A549 treated with Hydrocortisone at 1 μM for 4 hours (cell line): ENCODE measurements at places on chromosomes 7 and 10. TPM values are rescaled to one million over a fixed set of nuclear protein-coding genes. Genes with fewer than 3 reads are reported as not detected.

GPR26 gene
- total RNA-seq: not detected in 5 replicates

TRIL gene
- not detected in 5 replicates for total RNA-seq

ASIC3 gene
- total RNA-seq: 6.0 to 10.8 TPM (median 9.5 TPM) in 5 replicates

ZNF488 gene
- 10.9 to 15.0 TPM (median 13.2 TPM) in 5 replicates for total RNA-seq

MACC1 gene
- total RNA-seq: not detected in 5 replicates

FAM13C gene
- total RNA-seq: 0.14 to 0.22 TPM in 2 of 5 replicates, not detected in the others

MCM10 gene
- total RNA-seq: 19.7 to 26.7 TPM (median 21.8 TPM) in 5 replicates

NEUROD6 gene
- not detected in 5 replicates for total RNA-seq

MIOS gene
- 16.5 to 22.4 TPM (median 19.1 TPM) in 5 replicates for total RNA-seq

TRIM73 gene
- total RNA-seq: 1.2 to 2.1 TPM (median 1.8 TPM) in 5 replicates

NKX1-2 gene
- 0.03 TPM in 4 of 5 replicates, not detected in the other for total RNA-seq

SVOPL gene
- not detected in 5 replicates for total RNA-seq

SLC18A2 gene
- 0.02 to 0.03 TPM (median 0.03 TPM) in 3 of 5 replicates, not detected in the others for total RNA-seq

SPDYE1 gene
- not detected in 5 replicates for total RNA-seq

ZFAND4 gene
- 4.2 to 5.3 TPM (median 4.5 TPM) in 5 replicates for total RNA-seq

EGR2 gene
- 0.21 to 0.52 TPM (median 0.28 TPM) in 5 replicates for total RNA-seq

PLA2G12B gene
- total RNA-seq: not detected in 5 replicates

HABP2 gene
- total RNA-seq: 0.06 to 0.18 TPM (median 0.13 TPM) in 5 replicates

ARHGEF5 gene
- total RNA-seq: 2.5 to 2.9 TPM (median 2.7 TPM) in 5 replicates

ENTPD1 gene
- 0.03 to 0.37 TPM in 2 of 5 replicates, not detected in the others for total RNA-seq

MEOX2 gene
- not detected in 5 replicates for total RNA-seq

LRIT1 gene
- not detected in 5 replicates for total RNA-seq

ACTR3C gene
- total RNA-seq: not detected in 5 replicates

ACSL5 gene
- 0.29 to 0.46 TPM (median 0.41 TPM) in 5 replicates for total RNA-seq

NPM3 gene
- total RNA-seq: 104 to 130 TPM (median 119 TPM) in 5 replicates

CCNY gene
- 45.6 to 64.8 TPM (median 52.8 TPM) in 5 replicates for total RNA-seq

CALN1 gene
- not detected in 5 replicates for total RNA-seq

RSBN1L gene
- 7.4 to 11.3 TPM (median 8.2 TPM) in 5 replicates for total RNA-seq

ANKRD61 gene
- 0.53 to 0.84 TPM (median 0.72 TPM) in 5 replicates for total RNA-seq

GBX1 gene
- 0.10 to 0.17 TPM in 2 of 5 replicates, not detected in the others for total RNA-seq

MAT1A gene
- total RNA-seq: 0.03 to 0.10 TPM (median 0.07 TPM) in 4 of 5 replicates, not detected in the other

ADIRF gene
- 0.15 to 0.22 TPM in 2 of 5 replicates, not detected in the others for total RNA-seq

TMEM236 gene
- 0.03 to 0.06 TPM (median 0.05 TPM) in 5 replicates for total RNA-seq
